Activated CD4-positive, CD25-positive, alpha-beta regulatory T cell treated with anti-CD3 and anti-CD28 coated beads, Interleukin-2, amount 50 U/mL, for 24 hours (primary cell): ENCODE measurements at places on chromosomes 5 and 9.

GRCh38 chr9:85216601-85217000 is 525.2 kb downstream of the AGTPBP1 start:
- ATAC-seq: no peak

GRCh38 chr9:132367613-132368313 is 13.0 kb upstream of the SETX start:
- ATAC-seq: no peak

DNA sequence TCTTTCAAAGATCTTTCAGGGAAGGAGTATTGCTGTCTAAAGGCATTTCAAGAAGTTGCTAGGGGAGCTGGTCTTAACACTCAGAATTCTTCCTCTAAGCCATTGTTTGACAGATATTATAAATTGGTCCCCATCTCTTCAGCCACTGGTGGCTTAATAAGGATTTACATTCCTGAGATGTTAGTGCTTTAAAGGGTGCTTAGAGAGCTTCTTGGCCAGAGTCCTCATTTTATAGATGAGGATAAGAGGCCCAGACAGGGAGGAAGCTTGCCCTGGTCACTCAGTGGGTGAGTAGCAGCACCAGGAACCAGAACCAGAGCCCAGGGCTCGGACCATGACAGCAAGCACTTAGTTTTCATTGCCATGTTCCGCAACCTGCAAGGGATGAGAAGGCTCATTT is 53.2 kb downstream of the GALNT10 start:
- no peak for ATAC-seq

- ATAC-seq: no peak
Measured at GRCh38 chr9:87504938-87505337, 7.3 kb downstream of the DAPK1 start.

DNA sequence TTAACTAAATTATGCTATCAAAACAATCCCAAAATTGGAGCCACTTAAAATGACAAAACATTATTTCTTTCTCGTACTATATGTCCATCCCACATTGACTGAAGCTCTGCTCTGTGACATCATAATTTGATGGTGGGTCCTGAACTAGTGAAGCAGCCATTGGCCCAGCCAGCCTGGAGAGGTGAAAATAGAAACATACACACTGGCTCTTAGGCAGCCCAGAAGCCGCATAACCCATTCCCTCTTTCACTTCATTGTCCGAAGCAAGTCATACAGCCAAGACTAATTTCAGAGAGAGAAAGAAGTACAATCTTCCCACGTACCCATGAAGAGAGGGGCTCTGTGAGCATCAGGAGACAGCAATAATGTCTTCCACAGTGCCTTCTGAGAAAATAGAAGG is 342.5 kb downstream of the NFIB start:
- no peak for ATAC-seq

DNA sequence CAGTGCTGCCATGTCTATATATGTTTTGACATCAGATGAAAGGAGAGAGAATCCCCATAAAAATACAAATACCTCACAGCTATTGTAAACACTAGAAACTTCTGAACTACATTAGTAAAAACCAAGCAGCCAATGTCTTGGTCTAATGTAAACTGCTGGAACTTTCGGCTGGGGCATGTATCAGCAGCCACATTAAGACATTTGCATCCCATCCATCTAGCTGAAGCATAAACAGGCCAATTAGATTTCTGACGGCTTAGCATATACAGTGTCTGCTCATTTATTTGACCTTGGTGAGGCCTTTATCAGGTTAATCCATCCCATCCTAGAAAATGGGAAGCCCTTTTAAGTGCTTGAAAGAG is 65.7 kb downstream of the PTCH1 start:
- no peak for ATAC-seq

- no peak for ATAC-seq
Measured at GRCh38 chr5:116930616-116931015, 356.0 kb upstream of the SEMA6A start.

GRCh38 chr9:112858625-112859147 is 32.0 kb downstream of the SLC46A2 start:
- peak; percentile 36 for ATAC-seq

GRCh38 chr5:41413074-41413473 is 97.3 kb downstream of the PLCXD3 start:
- ATAC-seq: no peak

DNA sequence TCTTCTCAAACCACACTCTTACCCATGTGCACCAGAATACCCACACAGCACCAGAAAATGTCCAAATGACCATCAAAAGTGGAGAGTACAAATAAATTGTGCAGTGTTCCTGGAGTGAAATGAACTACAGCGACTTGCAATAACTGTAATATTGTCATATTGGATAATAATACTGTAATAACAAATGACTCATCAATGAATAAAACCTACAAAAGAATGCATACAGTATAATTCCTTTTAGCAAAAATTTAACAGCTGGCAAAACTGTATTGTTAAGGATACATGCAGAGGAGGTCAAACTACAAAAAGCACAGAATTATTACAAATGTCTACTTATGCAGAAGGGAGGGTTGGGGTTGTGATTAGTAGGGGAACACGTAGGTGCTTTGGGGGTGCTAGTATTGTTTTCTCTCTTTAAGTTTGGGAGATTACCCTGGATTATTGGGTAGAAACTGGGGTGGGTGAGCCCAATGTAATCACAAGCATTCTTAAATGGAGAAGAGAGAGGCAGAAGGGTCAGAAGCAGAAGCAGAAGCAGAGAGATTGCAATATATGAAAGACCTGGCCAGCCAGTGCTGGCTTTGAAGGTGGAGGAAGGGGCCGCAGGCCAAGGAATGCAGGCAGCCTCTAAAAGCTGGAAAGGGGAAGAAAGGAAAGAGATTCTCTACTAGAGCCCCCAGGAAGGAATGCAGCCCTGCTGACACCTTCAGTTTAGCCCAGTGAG is 21.8 kb downstream of the IRF1 start:
- no peak for ATAC-seq

DNA sequence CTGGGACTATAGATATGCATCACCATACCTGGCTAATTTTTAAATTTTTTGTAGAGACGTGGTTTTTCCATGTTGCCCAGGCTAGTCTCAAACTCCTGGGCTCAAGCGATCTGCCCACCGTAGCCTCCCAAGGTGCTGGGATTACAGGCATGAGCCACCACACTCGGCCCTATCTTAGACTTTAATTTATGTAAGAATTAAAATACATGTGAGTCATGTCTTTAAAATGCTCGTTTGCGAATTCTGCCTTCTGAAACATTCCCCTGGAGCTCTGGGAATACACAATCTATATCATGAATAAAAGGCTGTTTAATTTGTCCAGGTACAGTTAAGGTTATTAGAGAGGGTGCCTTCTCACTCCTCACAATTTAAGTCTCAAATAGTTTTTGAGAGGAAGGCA is 32.8 kb downstream of the RHOBTB3 start:
- ATAC-seq: no peak

DNA sequence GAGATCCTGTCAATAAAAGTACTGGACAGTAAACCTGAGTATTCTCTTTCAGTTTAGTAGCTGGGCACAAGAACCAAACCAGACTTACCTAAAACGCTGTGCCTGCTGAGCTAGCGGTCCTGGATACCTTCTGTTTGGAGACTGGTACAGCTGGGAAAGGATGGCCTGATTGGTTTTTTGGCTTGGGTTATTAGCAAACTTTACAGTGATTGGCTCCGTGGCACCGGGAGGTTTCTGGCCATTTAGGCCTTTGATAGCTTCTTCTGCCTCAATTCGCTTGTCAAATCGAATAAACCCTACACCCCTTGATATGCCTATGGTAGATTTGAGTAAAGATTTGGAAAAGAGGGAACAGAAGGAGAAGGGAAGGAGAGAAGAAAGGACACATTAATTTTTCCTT is 124.7 kb downstream of the ELAVL2 start:
- no peak for ATAC-seq

DNA sequence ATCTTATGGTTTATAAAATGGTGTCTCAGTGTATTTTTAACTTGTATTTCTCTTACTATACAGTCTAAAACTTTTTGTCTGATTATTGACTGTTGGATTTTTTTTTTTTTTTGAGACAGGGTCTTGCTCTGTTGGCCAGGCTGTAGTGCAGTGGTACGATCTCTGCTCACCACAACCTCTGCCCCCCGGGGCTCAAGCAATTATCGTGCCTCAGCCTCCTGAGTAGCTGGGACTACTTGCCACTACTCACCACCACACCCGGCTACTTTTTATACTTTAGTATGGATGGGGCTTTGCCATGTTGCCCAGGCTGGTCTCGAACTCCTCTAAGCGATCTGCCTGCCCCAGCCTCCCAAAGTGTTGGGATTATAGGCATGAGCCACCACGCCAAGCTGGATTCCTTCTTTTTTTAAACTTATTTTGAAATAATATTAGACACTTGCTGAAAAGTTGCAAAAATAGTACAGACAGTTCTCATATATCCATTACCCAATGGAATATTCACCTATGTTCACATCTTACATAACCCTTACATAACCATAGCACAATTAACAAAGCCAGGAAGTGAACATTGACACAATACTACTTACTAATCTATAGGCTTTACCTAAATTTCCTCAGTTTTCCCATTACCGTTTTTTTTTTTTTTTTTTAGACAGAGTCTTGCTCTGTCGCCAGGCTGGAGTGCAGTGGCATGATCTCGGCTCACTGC is 47.2 kb downstream of the STOM start:
- no peak for ATAC-seq

- no peak for ATAC-seq
Measured at GRCh38 chr5:122358372-122358979, 46.4 kb downstream of the SNCAIP start.

- no peak for ATAC-seq
Measured at GRCh38 chr5:124551939-124552279, 194.5 kb downstream of the ZNF608 start.

GRCh38 chr9:127422133-127422782 is 1.9 kb upstream of the ZNF79 start:
- no peak for ATAC-seq

DNA sequence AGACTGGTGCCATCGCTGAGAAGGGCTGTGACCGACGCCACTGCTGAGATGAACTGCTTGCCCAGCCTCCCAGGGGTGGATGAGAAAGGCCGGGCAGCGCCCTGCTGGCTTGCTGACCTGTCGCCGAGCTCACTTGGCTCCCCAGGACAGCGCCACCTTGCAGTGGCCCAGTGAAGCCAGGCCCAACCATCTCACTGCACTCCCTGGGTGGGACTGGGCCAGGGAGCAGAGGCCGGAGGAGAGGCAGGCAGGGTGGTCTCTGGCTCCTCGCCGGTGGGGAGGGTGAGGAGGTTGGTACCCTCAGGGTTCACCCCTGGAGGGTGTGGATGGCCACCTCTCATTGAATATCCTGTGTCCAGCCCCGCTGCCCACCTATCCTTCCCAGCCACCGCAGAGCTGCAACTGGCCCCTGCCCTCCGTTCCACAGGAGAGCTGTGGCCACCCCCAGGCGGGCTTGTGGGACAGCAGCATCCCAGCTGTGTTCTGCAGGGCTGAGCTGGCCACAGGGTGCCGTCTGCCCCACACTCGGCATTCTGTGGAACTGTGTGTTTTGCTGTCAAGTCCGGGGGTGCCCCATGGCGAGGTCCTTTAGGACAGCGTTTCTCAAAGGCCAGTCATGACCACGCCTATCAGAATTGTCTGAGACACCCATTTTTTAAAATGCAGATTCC is 41.0 kb upstream of the FCN2 start:
- ATAC-seq: no peak

- ATAC-seq: no peak
Measured at GRCh38 chr5:7395432-7395946, 449 bp upstream of the ADCY2 start.

GRCh38 chr5:1099926-1100663 is 11.8 kb downstream of the SLC12A7 start:
- ATAC-seq: no peak

DNA sequence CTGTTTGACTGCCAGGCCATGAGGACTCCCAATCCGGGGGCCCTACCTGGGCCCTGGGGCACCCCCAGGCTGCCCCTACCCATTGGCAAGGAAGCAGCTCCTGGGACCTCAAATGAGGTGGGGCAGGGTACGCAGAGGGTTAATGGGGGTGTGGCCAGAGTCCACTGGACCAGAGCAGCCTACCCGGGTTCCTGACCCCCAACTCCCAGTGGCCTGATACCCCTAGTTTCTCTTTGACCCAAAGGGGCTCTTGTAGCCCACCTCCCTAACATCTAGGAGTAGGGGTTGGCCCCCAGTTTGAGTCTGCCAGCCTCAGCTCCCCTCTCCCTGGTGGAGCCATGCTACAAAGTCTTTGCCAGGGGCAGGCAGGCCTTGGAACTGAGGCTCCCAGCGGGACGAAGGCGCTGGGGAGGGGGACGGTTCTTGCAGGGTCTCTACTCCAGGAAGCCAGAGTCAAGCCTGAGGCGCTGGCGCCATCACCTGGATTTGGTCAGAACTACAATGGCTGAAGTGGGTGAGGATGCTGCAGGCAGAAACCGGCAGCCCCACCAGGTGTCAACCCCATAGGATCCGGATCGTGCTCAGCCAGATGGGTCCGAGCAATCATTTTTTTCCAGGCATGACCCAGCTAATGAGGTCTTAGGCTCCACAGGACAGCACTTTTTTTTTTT is 8.4 kb upstream of the CERCAM start:
- ATAC-seq: no peak

DNA sequence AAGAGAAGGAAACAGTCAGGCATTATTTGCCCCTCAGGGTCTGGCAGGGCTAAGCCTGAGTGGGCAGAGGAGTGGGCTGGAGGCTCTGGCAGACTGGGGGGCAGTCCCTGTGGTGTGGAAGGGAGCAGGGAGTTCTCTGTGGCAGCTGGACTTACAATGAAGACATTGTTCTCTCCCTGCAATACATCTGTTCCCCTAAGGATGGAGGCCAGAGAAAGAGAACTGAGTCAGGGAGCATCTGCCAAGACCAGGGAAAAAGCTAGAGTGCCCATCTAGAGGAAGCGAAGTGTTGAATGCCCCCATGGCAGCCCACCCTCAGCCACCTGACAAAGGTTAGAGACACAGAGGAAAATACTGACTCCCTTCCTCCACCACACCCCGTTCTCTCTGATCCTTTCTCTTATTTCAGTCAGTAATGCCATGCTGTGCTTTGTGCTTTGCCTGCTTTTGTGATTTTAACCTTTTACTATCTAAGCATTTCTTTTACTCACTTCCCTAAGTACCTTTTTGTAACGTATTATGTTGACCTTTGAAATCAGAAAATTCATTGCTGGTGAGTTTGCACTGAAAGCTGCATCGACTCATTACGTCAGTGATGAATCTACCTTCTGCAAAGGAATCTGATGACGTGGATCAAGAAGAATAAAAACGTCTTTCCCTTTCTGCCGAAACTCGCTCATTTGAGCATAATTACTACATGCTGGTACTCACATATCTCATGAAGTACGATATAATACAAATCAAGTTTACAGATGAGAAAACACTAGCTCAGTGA is 76.0 kb downstream of the ACTL7B start:
- no peak for ATAC-seq

GRCh38 chr5:88872971-88873370 is 10.0 kb downstream of the MEF2C start:
- ATAC-seq: no peak
